Suppressor macrophage treated with lipopolysaccharide for 4 hours (primary cell): ENCODE measurements at places on chromosomes 4 and X.

GRCh38 chr4:93403571-93403970, 425.0 kb upstream of the ATOH1 start:
- no peak for DNase-seq

DNA sequence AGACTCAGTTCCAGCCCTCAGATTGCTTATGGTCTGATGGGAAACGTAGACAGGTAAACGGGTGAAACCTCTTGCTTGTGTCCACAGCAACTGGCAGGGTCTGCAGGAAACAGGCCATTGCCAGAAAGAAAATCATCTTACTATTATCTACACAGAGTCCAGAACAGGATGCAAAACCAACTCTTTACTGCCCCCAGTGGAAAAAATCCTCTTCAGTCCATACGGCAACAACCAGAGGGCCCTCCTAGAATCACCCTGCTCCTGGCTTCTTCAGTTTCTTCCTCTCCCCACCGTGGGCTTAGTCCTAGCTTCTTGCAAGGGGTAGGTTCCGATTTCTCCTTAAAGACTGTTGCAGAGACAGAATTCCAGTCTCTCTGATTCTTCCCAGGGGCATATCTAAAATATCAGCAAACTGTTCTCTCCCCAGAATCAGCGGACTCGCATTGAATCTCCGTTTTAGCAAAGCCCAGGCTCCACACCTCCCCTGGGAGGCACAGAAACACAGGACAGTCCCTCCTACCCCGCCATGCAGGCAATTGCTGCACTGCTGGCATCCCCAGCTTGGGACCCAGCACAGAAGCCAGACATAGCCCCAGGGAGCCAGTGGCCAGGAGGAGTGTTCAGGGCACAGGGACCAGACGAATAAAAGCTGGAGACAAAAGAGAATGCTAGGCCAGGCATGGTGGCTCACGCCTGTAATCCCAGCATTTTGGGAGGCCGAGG, 41.0 kb upstream of the SH3RF1 start:
- peak; percentile 69 for DNase-seq

- DNase-seq = peak; percentile 67
These were observed 32.1 kb upstream of the GLRA2 start for GRCh38 chrX:14497184-14497666.

DNA sequence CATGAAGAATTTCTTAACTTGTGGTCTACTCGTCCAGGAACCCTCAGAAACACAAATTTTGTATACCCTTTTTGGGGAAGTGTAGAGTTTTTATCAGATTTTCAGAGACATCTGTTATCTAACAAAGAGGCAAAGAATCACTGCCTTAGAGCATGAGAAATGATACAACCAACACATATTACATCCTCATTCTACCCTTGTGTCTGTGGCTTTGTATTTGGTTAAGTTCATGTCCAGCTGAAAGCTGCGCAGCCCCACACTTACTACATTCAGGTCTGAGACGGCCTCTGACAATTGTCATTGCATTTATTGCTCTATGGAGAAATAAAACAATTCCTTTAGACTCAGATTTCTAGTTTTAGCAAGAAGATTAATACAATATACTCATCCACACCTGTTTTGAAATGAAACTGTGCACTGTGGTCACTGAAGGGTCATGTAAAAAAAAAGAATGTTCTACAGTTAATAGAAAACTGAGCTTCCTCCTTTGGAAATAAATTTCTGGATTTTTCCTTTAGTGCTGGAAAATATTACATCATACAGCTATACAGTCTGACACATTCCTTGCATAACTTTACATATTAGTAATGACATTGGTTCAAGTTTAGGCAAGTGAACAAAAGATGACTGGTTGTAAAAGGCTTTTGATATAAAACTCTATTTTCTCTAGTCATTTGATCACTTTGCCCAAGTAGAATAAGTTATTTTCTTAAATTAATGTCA, 39.8 kb downstream of the GLRB start:
- no peak for DNase-seq

DNA sequence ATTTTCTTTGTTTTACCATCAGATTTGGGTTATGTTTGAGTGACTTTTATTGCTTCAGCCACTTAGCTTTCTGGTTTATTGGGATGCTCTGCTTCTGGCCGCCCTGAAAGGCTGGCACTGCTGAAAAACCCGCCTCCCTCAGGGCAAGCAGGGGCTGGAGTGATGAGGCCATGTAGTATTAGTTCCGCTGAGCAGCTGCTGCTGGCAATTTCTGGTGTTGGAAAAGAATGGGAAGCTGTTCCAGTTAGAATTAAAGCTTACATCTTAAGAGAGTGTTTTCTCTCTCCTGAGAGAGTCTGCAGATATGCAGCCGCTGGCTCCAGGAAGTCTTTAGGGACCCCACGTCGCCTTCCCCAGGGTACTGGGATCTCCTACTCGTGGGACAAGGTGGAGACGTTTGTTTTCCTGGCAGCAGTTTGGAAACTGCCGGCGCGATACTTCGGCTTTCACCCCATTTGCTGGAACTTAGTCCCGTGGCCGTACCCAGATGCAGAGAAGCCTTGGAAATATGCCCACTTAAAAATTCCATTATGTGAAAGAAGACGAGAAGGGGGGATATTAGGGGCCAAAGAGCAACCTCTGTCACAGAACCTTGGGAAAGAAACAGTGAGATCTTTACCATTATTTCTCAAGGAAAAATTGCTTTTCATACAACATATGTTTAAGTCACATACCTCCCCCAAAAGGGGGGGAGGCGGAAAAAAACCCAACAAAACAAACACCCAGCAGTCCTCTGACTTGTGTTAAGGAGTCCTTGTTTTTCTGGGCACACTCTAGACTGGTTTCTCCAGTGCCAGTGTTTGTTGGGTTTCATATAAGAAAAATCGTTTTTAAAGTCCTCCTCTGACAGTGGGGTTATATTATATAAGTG, 72.6 kb downstream of the TMEM131L start:
- no peak for DNase-seq

- DNase-seq = peak; percentile 72
These were observed 37.5 kb upstream of the RASGEF1B start for GRCh38 chr4:81509191-81509590.

DNA sequence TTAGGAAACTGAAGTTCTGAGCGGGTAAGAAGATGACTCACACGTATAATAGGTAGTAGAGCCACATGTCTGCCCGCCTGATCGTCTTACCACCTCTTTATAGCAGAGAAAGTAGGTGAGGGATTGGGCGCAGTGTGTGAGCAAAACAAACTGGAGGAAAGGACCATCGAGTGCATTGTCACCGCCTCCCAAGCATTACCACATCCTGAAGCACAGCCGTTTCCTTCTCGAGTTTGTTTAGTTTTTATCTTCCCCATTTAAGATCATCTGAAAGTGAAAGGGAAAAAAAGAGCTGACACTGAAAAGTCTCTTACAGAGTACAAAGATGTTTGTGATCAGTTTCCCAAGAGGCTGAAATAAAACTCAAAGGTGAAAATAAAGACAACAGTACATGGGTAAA, 14.8 kb downstream of the PDK3 start:
- peak; percentile 80 for DNase-seq

GRCh38 chr4:80471756-80472155, 136.2 kb downstream of the CFAP299 start:
- DNase-seq = no peak

DNA sequence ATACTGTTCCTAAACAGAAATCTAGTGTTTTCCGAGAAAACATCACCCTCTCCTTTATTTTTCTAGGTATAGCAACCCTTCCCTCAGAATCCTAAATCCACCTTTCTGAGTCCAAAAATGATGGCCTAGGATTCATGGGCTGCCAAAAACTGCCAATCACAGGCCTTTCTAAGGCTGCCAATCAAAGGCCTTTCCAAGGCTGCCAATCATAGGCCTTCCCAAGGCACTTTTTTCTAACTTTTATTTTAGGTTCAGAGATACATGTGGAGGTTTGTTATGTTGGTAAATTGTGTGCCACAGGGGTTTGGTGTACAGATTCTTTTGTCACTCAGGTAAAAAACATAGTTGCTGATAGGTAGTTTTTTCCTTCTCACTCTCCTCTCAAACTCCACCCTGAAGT, 673.7 kb downstream of the FAT4 start:
- DNase-seq = no peak

- DNase-seq = no peak
These were observed 339.8 kb upstream of the FRG1 start for GRCh38 chr4:189600718-189601435.

- DNase-seq = no peak
These were observed 18.5 kb upstream of the BDH2 start for GRCh38 chr4:103118166-103118565.
